ENCODE measurements at places on chromosomes 6 and 20.

DNA sequence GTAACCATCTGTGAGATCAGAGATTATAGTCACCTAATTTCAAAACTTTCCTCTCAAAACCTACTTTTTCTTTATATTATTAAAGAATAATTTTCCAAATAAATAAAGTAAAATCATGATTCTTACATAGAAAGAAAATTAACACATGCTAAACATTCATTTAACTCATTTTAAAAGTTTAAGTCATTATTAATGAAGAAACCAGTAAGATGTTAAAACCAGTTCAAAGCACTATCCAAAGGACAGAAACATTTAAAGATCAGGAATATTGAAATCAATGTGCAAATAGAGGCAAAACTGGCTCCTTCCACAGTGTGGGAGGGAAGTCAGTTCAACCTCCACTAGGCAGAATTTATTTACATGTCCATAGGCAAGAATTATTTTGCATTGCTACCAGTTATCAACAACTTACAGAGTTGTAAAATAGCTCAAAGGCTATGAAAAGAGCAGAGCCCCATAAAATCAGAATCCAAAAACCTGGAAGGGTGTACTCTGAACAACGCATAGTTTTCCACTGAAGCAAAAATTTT is 146.9 kb downstream of the KHDC1L start:
- no peak for DNase-seq

- DNase-seq, result no peak
These were observed 193.4 kb downstream of the CDC5L start for GRCh38 chr6:44580901-44581300.

GRCh38 chr20:52291109-52291508 is 99.5 kb upstream of the ZFP64 start:
- DNase-seq, result no peak

GRCh38 chr6:37097335-37097734 is 72.6 kb upstream of the PIM1 start:
- DNase-seq, result no peak

DNA sequence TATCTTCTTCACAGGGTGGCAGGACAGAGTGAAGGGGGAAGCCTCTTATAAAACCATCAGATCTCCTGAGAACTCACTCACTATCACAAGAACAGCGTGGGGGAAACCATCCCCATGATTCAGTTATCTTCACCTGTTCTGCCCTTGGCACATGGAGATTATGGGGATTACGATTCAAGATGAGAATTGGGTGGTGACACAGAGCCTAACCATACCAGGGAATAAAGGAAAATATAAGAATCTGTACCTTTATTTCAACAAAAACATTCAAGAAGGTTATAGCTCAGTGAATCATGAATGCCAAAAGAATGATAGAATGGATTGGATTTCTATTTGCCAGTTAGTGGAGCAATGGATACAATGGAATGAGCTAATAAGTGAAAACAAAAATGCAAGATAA is 214.4 kb downstream of the PTPRK start:
- DNase-seq, result no peak

GRCh38 chr6:89518352-89519055 is 85.6 kb downstream of the ANKRD6 start:
- DNase-seq, result no peak

DNA sequence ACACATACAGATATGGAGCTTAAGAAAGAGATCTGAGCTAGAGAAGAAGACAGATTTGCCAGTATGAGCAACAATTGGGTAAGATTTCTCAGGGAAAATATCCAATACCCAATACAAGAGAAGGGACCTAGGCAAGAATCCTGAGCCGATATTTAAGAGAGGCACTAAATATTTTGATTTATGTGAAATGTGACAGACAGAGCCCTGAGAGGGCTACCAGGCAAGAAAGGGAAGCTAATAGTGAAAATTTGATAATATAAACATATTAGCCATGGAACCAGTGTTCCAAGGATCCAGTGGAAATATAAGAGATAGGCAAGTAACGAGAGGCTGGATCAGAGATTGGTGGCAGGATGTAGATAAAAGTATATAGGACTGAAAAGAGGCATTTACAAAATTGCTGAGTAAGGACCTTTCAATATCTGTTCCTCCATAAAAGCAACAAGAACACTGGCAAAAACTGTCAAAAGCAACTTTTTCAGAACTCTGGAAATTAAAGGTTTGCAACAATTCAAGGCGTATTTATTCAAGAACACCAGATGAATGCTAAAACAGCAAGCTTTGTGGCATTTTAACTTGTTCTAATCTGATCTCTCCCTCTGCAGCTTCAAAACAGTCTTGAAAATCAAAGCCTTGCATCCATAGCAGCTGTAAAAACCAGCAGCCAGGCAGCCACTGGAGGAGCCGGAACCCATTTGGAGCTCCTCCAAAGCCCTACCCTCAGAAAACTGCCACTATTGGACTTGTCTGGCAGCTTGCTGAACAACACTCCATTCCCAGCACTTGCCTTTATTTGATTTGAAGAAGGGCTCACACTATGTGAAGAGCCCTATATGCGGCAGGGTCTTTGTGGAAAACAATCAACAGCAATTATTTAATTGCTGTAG is 58.8 kb downstream of the REV3L start:
- peak; percentile 24 for DNase-seq

DNA sequence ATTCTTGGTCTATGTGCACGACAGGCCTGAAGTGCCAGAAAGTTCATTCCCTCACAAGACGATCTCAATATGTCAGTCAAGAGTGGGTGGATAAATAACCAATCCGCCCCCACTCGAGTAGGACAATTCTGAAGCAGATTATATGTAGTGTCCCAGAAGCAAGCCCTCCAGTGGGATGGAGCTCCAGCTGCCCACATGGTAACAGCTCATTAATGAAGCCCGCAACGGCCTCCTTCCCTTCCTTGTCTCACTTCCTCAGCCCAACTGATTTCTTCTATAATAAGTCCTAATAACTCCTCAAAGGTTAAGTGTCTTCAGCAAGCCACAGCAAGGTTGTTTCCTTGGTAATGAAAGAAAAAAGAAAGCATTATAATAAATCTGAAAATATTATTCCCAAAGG is 82.1 kb upstream of the F13A1 start:
- no peak for DNase-seq

GRCh38 chr20:32069711-32070110 is 17.7 kb downstream of the HCK start:
- DNase-seq, result no peak

DNA sequence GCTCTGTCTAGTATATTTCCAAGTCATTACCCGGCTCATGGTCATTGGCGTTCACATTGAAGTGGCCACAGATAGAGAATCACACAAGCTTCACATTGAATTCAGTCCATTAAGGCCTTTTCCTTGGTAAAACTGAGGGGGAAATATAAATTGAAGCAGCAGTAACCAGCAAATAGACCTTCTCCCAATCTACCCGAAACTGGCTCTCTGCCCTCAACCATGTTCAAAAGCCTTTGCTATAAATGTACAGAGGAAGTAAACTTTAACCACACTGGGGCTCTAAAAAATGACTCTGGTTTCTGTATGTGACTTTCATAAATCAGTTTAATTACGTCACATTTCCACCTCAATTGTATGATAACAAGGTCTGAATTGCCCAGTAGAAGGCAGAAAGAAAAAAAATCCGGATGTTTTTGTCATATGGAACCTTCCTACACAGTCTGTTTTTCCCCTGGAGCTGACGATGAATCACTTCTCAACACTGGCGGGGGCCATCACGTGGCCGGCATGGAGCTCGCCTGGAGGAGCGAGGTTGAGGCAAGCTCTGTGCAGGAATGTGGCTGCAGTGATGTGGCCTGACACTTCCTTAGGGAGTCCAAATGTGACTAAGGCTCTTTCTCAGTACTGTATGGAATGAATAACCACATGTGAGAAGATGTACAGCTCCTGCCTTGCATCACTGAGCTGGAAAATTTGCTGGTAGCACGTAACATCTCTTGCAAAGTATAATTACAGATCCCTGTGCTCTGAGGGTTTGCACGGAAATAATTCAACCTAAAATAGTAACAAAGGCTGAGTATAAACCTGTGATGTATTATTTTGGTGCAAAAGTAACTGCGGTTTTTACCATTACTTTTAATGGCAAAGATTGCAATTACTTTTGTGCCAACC is 58.6 kb upstream of the SNX9 start:
- no peak for DNase-seq

GRCh38 chr6:4774296-4774695 is 1.9 kb upstream of the CDYL start:
- no peak for DNase-seq

DNA sequence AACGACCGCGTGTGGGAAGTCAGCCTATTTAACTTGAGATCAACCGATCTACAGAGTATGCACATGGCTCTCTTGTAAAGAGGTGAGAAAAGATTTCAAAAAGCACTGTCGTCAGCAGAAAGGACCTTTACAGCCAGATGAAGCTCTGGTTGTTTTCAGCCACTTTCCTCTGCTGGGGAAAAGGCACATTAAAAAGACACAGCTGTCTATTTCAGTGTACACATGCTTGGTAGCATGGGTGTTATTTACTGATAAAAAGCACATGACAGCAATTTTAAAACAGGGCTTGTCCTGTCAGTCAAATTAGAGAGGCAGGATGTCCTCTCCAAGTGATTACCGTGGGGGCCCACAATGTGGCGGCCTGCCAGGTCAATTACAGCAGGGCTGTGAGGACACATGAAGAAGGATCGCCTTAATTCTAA is 188.9 kb downstream of the PRKN start:
- no peak for DNase-seq

- no peak for DNase-seq
These were observed 96.9 kb upstream of the ARMC2 start for GRCh38 chr6:108751282-108751681.

DNA sequence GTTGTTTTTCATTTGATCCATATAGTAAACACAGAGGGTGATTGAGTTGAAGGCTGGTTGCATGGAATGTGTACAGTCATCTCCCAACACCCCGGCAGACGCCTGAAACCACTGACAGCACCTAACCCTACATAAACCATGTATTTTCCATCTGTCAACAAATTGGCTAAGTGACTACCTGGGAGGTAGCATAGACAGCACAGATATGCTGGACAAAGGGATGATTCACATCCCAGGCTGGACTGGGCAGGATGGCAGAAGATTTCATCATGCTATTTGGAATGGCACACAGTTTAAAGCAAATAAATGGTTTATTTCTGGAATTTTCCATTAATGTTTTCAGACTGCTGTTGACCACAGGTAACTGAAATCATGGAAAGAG is 4.4 kb upstream of the VIP start:
- no peak for DNase-seq

DNA sequence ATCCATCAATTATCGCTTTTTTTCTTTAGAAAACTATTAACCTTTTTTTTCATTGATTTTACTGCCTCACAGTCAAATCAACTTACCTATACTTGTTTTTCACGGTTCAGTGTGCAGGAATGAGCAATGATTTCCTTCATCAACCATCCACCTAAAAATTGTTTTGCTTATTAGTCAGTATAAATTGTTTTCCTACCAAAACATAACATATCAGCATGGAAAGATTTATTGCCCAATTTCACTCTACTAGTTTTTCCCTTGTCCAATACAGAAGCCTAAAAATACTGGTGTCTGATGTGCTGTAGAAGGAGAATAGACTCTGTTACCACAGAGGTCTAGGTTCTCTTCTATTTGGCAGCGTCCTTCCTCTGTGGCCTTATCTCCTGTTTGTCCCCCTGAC is 558.2 kb upstream of the CITED2 start:
- no peak for DNase-seq

DNA sequence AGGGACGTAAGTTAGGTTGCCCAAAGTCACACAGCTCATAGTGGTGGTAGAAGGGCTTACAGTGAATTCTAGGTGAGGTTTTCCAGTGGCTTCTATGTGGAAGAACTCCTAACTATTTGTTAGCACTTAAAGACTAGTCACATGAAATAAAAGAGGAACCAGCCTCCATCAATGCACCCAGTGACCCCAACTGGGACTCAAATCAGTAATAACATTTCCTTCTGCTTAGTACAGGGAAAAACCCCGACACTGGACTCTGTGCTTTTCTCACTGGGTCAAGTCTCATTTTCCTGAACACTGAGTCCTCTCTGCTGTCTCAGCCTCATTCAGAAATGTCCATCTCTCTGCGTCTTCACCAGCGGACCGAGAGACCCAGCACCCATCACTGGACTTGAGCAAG is 89.2 kb downstream of the SLC22A23 start:
- DNase-seq, result no peak

- no peak for DNase-seq
These were observed 4.2 kb upstream of the NTSR1 start for GRCh38 chr20:62704341-62704948.

DNA sequence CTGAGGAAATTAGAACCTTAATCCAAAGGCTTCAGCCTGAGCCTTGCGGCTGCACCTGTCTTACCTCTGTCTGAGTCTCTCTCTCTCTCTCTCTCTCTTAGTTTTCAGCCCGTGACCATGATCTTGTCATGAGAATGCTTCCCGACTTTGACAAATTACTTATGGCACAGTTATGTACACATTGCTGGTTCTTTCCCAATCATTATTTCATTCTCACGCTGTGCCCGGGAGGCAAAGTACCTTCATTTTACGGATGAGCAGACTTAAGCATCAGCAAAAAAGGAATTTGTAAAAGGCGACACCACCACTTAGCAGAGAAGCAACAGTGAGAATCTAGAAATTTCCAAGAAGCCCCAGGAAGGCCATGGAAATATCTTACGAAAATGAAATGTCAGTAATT is 54.6 kb downstream of the GMPR start:
- no peak for DNase-seq

DNA sequence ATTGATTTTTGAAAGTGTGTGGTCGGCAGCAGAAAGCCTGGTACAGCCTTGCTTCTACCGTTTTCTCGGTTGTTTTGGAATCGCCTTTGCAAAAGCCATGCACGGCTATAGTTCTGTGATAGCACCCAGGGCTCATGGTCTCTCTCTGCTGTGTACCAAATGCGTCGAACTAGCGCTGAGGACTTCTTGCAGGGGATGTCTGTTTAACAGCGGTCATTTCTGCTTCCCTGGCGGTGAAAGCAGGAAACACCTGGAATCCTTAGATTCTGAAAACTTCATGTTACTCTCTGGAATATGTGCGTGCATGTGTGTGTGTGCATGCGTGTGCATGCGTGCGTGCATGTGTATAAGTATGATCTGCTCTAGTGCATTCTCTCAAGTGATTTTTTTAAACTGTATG is 26.1 kb upstream of the GCNT2 start:
- DNase-seq, result no peak

Measured in D341Med (cell line).